ENCODE measurements at places on chromosomes 2 and 18.

- DNase-seq = no peak
Observed at GRCh38 chr18:72013427-72013850, 530.7 kb downstream of the CBLN2 start.

DNA sequence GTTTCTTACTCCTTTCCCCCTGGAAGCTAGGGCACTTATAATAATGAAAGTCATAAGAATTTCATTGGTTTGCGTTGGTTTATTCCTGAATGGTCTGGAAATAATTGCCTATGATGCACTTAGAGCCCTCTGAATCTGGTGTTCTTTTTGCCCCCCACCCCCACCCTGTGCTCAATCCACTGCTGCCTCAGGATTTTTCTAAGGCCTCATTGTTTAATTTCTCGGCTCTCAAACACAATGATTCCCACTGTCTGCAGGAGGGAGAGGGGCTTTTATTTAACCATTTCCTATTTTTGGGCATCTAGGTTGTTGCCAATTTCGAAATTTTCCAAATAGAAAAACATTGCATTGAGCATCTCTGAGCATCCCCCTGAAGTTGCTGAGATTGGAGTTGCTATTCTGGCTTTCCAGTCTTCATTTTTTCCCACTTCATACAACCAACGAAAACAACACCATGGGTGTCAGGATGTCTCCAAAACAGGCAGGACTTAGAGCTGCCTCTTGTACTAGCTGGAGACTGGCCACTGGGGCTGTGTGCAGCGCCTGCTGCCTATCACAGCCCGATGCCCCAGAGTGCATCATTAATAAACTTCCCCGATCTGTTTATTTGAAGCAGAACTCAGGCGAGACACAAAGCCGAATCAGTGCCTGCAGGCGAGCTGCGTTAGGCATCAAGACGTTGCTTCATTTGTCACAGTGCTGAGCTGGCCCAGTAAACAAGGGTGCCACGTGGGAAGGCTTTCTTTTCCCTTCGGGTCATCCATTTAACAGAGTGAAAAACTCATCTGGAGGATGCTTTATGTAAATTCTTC, 1.8 kb upstream of the PCARE start:
- no peak for DNase-seq

DNA sequence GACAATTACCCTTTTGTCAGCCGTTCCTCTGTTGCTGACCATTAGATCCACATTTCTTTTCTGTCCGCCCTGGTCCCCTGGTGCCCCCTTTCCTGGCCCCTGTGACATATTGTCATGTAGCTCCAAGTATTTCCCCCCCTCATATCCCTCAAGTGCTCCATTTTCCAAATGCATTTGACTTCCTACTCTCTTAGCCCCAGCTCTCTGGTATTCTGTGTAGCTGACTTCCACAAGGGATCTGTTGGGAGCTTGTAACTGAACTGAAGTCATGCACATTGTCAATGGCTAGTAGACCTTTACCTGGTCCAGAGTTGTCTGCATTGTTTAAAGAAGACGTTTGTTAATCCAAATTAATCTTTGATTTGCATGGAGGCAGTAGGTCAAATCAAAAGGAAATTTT, 34.8 kb downstream of the LIPG start:
- no peak for DNase-seq

DNA sequence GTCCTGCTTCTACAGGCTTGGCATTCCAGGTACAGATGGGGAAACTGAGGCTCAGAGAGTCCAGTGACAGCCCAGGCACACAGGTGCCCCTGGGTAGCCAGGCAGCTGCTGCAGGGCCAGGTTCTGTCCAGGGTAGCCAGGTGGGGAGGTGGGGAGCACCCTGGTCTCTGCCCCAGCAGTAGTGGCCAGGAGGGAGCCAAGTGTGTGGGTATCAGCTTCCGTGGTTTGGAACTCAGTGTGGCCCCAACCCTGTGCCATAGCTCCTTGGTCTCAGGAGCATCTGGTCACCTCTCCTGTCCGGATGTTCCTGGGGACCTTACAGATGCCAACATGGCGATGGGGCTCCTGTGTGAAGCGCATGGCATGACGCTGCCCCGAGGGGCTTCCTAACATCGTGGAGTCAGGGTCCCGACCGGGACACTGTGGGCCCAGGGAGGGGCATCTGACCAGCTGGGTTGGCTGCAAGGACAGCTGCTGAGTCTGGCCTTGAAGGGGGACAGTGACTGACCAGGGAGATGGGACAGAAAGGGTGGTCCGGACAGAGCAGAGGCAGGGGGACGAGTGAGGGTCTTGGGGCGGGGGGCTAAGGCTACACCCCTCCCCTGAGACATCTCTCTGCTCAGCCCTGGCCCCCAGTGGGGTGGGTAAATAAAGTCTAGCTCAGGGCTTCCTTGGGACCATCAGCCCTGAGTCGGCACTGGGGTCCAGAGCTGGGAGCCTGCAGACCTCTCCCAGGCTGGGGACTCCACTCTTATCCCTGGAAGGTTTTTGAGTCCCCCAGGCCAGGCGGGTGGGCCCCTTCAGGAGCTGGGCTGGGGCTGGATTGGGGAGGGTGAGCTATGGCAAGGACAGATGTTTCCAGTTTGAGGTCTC, 76.0 kb upstream of the SMAD7 start:
- no peak for DNase-seq

- DNase-seq = no peak
Observed at GRCh38 chr18:23662309-23663263, at the start of gene ANKRD29. ANKRD29 (minus strand) TSS chr18:23662911; CDS start chr18:23662730, 181 bp downstream.

DNA sequence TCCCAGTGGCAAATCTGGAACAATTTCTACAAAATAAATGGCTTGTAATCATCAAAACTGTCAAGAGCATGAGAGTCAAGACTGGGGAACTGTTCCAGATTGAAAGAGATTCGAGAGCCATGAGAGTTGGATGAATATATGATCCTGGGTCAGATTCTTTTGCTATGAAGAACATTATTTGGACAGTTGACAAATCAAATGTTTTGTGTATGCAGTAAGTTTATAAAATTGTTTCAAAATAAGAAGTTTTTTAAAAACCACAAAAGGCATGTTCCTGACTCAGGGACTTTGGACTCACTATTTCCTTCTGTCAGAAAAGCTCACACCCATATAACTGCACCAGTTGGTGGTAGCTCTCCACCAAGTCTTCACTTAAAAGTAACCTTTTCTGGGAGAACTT, 38.5 kb downstream of the ROCK2 start:
- no peak for DNase-seq

DNA sequence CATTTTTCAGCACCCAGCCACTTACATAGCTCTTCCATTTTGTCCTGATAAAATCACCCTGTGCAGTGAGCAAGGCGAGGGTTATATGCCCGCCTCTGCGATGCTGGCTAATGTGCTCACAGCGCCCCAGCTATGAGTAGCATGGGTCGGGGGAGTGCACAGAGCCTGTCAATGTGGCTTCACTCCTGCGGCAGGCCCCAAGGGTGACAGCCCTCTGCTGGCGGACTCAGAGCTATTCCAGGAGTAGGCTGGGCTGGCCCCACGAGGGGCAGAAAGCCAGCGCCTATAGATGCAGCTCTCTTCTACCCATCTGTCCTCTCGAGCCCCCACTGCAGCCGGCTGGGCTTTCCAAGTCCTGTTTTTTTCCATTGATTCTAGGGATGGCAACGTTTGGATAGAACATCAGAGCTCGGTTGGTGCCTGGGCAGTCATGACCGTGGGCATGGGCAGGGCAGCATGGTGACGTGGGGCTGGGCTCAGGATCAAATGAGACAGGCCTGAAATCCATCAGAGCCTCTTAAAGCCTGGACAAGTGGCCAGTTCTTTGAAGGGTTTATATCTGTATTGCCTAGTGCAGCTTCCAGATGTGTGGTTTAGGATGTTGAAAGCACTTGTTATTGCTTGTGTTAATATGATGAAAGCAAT, 134.7 kb downstream of the MCFD2 start:
- no peak for DNase-seq

- DNase-seq = no peak
Observed at GRCh38 chr2:240459401-240460252, 24.2 kb downstream of the GPC1 start.

DNA sequence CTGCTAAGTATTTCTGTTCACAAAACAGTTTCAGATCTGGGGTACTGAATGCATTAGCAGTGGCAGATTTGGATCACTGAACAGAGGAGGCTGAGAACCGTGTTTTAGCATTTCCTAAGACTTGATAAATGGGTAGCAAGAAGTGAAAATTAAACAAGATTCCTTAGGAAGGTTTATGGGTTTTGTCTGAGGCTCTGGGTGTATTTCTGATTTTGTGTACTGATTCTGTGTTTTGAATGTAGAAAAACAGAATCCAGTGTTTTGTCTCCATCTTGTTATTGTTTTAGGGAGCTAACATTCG, 1.4 kb downstream of the FAM117B start:
- no peak for DNase-seq

DNA sequence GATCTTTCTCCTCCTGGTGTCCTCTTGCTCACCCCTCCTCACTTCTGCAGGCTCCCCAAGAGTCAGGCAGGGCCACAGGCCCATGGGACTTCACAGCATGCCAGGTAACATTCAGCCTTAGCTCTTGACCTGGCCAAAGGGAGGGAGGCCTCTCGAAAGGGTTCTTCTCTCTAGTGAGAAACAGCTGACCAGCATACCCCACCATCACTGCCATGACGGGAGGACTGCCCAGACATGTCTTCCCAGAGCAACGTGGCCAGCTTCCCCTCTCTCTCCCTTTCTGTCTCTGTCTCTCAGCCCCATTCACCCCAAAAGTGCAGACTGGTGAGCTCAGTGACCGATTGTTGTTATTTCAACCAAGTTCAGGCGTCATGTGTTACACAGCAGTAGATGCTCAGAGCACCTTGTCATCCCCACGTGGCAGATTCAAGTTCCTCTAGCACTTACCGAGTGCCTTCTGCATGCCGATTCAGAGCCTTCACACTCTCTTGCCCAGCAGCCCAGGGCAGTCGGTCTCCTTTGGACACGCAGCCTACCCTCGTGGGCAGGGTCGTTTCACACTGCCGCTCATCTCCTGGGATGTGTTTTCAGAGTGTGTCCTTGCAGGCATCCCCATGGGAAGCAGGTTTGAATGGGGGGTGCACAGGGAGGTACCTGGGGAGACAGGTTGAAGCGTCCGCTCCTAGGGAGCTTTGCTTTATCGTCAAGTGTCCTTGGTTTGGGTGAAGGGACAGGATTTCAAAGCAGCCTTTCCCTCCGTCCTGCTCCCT, 259.9 kb downstream of the NDUFA10 start:
- no peak for DNase-seq

- no peak for DNase-seq
Observed at GRCh38 chr2:25853038-25853638, 25.1 kb downstream of the ASXL2 start.

DNA sequence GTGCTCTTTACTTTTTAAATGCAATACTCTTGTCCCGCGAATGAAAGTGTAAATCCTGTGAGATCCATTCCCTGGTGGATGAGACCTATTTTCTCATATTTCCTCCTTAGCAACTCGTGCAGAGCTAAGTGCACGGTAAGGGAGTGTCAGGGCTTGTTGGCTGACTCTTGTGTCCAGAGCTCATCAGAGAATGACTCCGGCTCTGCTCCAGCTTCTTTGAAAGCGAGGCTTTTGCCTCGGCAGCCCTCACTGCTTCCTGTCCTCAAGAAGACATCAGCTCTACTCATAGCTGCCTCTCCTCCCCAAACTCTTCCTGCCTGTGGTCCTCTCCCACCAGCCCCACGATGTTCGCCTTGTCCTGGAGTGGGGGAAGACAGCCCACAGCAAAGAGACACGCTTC, 70.7 kb downstream of the LIPG start:
- no peak for DNase-seq

- no peak for DNase-seq
Observed at GRCh38 chr2:119293254-119293653, 69.6 kb downstream of the STEAP3 start.

- no peak for DNase-seq
Observed at GRCh38 chr18:77101410-77102258, 30.9 kb downstream of the MBP start.

- no peak for DNase-seq
Observed at GRCh38 chr2:17000184-17000482, 334.5 kb upstream of the CYRIA start.

DNA sequence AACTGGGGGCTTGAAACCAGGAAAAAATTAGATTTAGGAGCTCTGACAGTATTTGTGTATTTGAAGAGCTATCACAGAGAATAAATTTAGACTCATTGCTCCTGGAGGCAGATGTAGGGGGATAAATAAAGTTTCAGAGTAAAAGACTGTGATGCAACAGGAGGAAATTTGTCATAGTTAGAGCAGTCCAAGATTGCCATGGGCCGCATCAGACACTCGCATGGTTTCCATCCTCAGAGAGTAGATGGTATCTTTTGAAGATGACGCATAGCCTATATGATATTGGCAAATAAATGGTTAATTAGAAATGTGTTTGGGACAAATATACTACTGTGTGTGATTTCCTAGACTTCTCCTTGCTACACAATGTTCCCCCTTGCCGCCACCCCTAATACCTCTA, 170.5 kb downstream of the FTCDNL1 start:
- no peak for DNase-seq

DNA sequence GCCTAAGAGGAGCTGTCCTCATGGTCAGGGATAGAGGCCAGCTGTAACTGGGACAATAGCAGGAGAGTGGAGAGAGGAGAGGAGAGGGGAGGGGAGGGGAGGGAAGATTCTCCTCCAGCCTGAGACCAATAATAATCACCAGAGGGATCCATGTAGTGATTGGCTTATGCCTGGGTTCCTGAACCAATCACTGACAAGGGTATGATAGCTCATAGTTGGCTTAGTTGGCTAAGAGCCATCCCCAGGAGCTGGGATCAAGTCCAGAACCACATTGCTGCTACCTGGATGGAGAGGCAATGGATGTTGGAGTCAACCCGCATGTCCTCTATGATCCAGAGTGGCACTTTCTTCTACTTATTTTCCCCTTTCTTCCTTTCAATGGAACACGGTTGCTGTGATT, 7.7 kb upstream of the ST8SIA5 start:
- DNase-seq = no peak

DNA sequence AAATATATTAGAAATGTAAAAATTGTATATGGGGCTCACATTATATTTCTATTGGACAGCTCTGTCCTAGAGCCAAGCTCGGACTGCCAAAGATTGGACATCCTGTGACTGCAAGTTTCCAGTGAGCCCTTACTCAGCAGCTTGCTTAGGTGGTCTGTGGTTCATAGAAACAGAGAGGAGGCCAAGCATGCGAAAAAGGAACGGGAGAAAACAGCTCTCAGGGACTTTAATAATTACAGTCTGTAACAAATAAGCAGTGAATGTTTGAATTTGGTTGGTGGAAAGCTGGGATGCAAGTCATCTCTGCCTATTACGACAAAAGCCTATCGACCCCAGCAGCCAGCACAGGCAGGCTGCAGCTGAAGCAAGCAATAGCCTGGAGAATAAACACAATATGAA, 35.6 kb downstream of the WIPF1 start:
- no peak for DNase-seq

- DNase-seq = no peak
Observed at GRCh38 chr2:172246649-172247048, 143.9 kb upstream of the DLX2 start.

DNA sequence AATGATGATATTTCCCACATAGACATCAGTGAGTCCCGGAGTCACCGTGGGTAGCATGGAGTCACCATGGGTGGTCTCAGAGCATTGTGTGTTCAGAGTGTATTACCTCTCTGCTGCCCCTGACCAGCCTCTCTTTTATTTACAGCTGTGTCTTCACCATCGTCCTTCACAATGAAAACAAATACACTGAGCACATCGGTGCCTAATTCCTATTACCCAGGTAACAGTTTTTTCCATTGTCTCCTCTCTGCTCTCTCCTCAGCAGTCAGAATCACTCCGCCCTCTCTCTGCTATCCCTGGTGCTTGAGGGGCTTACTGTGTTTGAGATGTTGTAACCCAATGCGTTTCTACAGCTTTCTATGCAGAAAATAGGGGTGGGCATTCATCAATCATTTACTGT, 361.5 kb upstream of the RAB12 start:
- no peak for DNase-seq

GRCh38 chr18:50842846-50843245, 23.0 kb upstream of the MRO start:
- no peak for DNase-seq
